ENCODE measurements at places on chromosomes 2 and 18. TPM values are rescaled to one million over a fixed set of nuclear protein-coding genes. Genes with fewer than 3 reads are reported as not detected.

The TXNDC2 gene
- not detected for total RNA-seq

DNA sequence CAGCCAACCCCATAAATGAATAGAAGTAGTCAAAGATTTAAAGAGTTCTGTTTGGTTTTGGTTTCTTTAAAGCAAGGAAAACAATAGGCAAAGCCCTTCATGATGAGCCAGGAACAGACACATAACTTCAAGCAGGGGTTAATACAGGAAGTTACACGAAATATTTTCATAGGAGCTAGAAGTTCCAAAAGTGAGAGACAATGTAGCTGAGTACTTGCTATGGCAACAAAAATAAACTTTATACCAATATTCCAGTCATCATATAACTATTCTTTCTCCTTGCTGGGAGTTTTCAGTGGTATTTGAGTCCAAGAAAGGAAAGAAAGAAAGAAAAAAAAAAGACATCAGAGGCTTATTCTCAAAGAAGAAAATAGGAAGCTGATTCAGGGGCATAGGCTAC lies 56.2 kb downstream of the COBLL1 start:
- no peak for DNase-seq

GRCh38 chr2:27080603-27080936 lies 2.2 kb downstream of the EMILIN1 start:
- DNase-seq: no peak

- DNase-seq: no peak
Observed at GRCh38 chr2:169761251-169761969, 27.8 kb downstream of the KLHL23 start.

The HADHA gene
- total RNA-seq: 115 TPM

DNA sequence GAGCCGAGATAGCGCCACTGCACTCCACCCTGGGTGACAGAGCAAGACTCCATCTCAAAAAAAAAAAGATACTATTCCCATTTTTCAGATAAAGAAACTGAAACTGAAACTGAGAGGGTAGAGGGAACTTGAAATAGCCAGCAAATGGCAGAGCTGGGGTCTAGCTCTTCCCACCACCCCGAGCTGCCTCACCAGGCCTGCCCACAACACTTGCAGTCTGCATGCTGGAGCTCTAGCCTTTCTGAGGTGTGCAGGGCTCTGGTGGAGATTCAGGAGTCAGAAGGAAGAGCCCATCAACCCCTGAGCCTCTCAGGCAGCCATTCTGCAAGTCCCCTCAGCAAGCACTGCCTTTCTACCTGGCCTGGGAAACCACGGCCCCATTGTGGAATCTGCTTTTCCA lies 14.3 kb downstream of the EDAR start:
- DNase-seq: no peak

Measured in kidney epithelial cell (primary cell).